ENCODE measurements at places on chromosomes 2 and 18.

- DNase-seq: no peak
These were observed 276.7 kb upstream of the STON1 start for GRCh38 chr2:48253301-48253700.

DNA sequence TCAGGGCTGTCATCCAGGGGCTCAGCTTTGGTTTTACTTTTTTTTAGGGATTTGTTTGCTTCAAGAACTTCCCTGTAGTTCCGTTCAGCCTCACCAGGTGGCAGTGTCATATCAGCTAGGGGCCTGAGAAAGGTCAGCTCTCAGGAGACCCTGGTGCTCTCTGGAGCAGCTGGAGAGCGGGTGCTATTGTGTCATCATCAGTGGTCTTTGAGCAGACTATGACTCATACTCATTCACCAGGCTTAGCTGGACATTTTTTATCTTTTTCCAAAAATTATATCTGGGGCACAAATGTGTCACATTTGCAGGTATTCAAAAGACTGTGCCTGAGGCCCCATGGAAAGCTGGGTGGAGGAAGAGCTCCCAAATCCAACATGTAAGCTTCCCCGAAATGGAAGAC is 24.4 kb downstream of the ZNF892 start:
- peak; percentile 66 for DNase-seq

DNA sequence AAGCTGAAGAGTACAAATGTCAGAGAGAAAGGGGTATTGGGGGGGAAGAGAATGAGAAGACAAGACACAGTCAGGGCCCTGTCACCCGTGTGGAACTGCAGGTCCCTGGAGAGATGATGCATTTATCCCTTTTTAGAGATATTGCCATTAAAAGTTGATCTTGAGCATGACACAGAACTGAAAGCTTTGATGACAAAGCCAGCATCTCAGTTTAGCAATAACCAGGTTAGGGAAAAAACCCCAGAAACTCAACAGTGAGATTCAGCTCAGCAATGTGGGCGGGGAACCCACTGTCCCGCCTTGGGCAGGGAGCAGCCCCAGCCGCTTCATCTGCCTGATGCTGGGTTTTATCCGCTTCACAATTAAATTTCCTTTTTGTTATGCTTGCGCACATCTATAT is 181.1 kb downstream of the NEDD4L start:
- DNase-seq: no peak

DNA sequence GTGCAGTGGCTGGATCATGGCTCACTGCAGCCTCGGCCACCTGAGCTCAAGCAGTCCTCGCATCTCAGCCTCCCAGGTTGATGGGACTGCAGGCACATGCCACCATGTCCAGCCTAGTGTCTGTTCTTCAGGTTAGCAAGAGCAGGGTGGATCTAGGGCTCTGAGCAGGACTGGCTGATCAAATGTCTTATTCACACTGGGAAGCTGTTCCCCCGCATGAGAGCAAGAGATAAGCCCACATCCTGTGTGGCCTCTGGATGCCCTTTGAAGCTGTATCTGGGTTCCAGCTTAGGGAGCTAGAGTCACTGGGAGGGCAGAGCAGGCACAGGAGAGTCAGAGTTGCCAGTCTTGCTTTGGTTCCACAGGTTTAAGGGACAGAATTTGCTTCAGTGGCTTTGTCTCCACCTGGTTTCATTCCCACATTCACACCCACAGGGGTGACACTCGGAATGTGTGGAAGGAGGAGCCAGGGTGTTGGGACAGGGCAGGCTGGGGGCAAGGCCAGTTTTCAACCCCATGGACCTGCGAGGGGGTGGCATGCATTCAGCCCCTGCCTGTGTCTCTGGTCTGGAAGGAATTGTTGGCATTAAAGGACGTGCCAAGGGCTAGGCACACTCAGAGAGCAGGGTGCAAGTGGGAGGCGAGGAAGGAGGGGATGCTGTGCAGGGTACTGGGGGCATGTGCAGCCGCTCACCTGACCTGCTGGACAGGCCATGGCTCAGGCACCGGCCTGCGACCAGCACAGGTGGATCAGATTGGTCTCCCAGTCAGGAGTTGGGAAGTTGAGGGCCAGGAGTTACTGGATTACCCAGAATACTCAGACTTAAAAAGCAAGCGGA is 24.5 kb downstream of the PTPN18 start:
- DNase-seq: no peak

GRCh38 chr18:49031511-49032188 is 80.9 kb upstream of the SMAD7 start:
- DNase-seq: no peak

GRCh38 chr2:227363756-227364155 is 15.3 kb downstream of the TM4SF20 start:
- no peak for DNase-seq

GRCh38 chr18:78082816-78083215 is 833.2 kb downstream of the GALR1 start:
- DNase-seq: no peak
